ENCODE measurements at places on chromosomes 7 and 10.

DNA sequence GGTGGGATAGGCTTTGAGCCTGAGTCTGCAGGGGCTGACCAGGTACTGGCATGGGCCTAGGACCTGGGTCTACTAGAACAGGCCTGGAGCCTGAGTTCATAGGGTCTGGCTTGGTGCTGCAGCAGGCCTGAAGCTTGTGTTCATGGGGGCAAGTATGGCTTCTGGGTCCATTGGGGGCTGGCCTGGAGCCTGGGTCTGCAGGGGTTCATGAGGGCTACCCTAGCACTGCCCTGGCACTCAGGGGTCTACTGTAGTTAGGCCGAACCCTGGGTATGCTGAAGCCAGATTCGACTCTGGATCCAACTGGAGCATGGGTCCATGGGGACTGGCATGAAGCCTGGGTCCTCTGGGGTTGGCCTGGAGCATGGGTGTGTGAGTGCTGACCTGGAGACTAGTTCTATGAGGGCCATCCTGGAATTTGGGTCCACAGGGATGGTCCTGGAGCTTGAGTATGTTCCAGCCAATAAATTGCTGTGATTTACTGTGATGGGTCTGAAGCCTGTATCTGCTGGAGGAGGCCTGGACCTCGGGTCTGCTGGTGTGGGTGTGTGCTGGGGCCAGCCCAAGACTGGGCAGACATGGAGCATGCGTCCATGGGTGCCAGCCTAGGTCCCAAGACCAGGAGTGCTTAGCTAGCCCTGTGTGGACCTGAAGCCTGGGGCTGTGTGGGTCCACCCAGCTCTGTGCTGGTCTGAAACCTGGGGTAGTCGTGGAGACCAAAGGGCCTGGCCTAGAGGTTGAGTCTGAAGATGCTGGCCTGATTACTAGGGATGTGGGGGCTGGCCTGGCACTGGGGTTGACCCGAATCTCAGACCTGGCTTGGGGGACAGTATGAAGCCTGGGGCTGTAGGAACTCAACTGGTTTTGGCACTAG lies 235.5 kb downstream of the NXPH1 start:
- H3K4me3 ChIP-seq: no peak overlapping the region
- no peak for DNase-seq
- no peak overlapping the region for H3K27ac ChIP-seq
- no peaks in the 10 kb centered on the region for H3K27me3 ChIP-seq

DNA sequence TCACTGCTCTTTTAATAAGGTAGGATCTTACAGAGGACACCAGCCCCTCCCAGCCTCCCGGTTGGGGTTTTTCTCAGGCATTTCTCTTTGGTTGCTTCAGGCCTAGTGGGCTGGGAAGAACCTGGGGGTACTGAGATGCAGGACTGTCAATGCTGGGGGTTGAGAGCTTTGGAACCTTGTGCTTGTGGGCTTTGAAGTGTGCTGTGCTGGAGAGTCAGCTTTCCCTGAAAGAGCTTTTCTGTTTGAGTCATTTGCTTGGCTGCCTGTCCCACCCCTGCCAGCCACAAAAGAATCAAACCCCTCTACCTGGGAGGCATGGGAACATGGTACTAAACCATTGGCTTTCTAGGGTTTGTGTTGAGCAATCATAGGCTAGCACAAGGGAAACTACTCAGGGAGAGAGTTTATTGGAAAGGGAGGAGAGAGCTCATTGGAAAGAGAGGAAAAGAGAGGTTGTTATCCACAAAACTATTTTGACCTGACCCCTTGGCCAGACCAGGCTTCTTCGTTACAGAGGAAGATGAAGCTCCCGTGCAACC lies 1.4 kb downstream of the SCD start:
- H3K27me3 ChIP-seq: no peaks in the 10 kb centered on the region
- no peak for DNase-seq
- H3K4me3 ChIP-seq: peak overlapping the region; percentile 97
- H3K27ac ChIP-seq: peak overlapping the region; percentile 29

- H3K36me3 ChIP-seq: no peaks in the 10 kb centered on the region
- H3K4me1 ChIP-seq: no peaks in the 10 kb centered on the region
- H3K4me3 ChIP-seq: no peak overlapping the region
Measured at GRCh38 chr10:61153771-61154170, 209.8 kb upstream of the RHOBTB1 start.

- H3K27ac ChIP-seq: no peak overlapping the region
- no peaks in the 10 kb centered on the region for H3K27me3 ChIP-seq
- no peak for DNase-seq
Measured at GRCh38 chr10:4013651-4014121, 228.7 kb upstream of the KLF6 start.

DNA sequence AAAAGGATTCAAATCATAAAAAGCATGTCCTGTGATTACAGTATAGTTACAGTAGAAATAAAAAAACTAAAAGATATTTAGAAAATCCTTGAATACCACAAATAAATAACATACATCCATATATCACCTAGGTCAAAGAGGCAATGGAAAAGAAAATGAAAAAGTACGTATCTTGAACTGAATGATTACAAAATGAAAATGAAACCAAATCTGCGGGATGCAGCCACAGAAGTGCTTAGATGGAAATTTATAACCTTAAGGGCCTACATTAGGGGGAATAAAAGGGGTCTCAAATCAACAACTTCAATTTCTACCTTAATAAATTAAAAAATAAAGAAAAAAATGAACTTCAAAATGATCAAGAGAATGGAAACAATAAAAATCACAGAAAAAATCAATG lies 879.0 kb upstream of the CELF2 start:
- H3K4me1 ChIP-seq: no peaks in the 10 kb centered on the region
- no peaks in the 10 kb centered on the region for H3K27me3 ChIP-seq
- no peak overlapping the region for H3K4me3 ChIP-seq
- no peak overlapping the region for H3K27ac ChIP-seq

GRCh38 chr10:34449836-34450235 lies 365.3 kb downstream of the PARD3 start:
- no peak overlapping the region for H3K27ac ChIP-seq
- DNase-seq: no peak
- no peaks in the 10 kb centered on the region for H3K27me3 ChIP-seq
- H3K36me3 ChIP-seq: no peaks in the 10 kb centered on the region

DNA sequence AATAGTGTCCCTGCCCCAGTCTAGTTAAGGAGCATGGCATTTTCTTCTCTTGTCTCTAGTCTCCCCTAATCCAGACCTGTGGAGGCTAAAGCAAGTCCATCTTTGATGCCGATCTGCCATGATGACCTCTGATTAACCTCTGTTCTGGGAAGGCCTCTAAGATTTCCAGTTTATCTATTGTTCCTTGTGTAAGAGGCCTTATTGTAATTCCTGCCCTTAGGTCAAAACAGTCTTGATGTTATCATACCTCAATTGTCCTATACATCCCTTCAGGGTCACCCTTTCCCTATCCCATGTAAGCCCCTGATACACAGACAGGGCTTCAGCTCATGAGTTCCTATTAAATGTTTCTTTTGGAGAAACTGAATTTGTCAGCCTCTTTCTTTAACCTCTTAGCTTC lies 4.9 kb upstream of the ZMIZ2 start:
- H3K36me3 ChIP-seq: no peaks in the 10 kb centered on the region
- no peaks in the 10 kb centered on the region for H3K27me3 ChIP-seq
- no peaks in the 10 kb centered on the region for H3K4me1 ChIP-seq
- H3K4me3 ChIP-seq: no peak overlapping the region
- peak; percentile 31 for DNase-seq

DNA sequence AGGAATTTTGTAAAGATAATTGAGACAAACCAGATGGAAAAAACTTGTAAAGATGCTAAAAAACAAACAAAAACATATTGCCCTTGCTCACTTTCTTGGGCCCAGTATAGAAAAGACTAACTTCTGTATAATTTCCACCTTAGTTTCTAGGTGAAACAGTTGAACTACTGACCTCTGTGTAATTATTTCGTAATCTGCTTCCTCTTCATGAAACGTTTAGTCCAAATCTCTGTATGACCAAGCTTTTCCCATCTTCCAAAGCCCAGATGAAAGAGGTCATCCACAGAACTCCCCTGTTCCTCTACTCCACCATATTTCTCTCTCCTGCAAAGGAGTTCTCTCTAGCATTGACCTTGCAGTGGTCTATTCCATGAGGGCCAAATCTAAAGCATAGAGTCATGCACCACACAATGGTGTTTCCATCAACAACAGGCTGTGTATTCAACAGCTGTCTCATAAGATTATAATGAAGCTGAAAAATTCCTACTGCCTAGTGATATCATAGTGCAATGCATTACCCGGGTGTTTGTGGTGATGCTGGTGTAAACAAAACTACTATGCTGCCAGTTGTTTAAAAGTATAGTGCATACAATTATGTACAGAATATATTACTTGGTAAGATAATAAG lies 647.6 kb downstream of the TNS3 start:
- H3K4me3 ChIP-seq: no peak overlapping the region
- DNase-seq: no peak
- no peaks in the 10 kb centered on the region for H3K36me3 ChIP-seq
- H3K27ac ChIP-seq: no peak overlapping the region

- H3K27me3 ChIP-seq: peaks cover 10% of the 10 kb centered on the region
- no peaks in the 10 kb centered on the region for H3K36me3 ChIP-seq
- H3K4me1 ChIP-seq: no peaks in the 10 kb centered on the region
- H3K27ac ChIP-seq: no peak overlapping the region
- H3K4me3 ChIP-seq: no peak overlapping the region
Measured at GRCh38 chr10:114103284-114103683, 59.6 kb downstream of the ADRB1 start.

GRCh38 chr7:144908943-144909556 lies 73.2 kb upstream of the TPK1 start:
- DNase-seq: no peak
- no peaks in the 10 kb centered on the region for H3K27me3 ChIP-seq

DNA sequence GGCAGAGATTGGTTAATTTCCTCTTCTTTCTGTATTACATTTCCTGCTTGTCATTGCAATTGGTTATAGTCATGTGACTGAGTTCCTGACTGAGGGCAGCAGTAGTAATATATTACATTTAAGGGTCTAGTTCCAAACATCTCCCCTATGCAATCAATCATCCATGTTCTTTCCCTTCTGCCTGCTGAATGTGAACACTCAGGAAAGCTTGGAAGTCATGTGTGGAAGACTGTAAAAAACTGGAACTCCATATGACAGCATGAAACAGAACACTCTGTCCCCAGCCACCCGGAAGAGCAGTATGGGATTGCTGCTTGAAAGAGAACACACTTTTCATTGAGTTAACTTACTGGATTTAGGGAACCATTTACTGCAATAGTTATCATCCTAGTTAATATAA lies 459.7 kb upstream of the SEMA3A start:
- no peak overlapping the region for H3K27ac ChIP-seq
- no peaks in the 10 kb centered on the region for H3K27me3 ChIP-seq
- no peak overlapping the region for H3K4me3 ChIP-seq
- no peaks in the 10 kb centered on the region for H3K36me3 ChIP-seq
- H3K4me1 ChIP-seq: no peaks in the 10 kb centered on the region
- DNase-seq: no peak

- peak overlapping the region; percentile 46 for H3K4me3 ChIP-seq
- H3K4me1 ChIP-seq: peaks cover 4% of the 10 kb centered on the region
- peak; percentile 85 for DNase-seq
- H3K36me3 ChIP-seq: no peaks in the 10 kb centered on the region
Measured at GRCh38 chr10:17453373-17454091, 863 bp downstream of the ST8SIA6 start.

DNA sequence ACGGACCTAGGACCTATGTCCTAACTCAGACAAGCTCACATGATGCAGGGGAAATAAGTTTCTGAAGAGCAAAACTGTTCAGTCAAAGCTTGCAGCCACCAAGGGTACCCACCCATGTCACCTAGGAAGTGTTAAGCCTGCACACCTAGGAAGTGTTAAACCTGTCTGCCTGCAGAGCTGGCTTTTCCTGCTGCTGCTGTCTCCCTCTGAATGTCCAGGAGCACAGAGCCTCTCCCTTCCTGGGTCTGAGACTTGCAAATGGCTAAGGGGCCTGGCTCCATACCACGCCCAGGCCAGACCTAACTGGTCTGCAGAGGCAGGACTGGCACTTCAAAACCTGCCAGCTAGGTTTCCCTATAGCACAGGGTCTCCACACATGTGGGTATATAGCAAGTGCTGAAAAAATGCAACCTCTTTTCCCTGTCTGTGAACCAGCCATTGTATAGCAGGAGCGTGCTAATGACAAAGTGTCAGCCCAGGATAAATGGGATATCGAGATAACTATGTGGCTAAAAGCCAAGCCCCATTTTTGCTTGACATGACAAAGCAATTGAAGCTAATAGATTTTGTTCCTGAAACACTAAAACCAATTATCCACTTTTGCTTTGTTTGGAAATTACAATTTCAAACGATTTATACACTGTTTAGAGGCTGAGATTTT lies 1.5 kb downstream of the GDF2 start:
- no peak overlapping the region for H3K27ac ChIP-seq
- H3K4me1 ChIP-seq: no peaks in the 10 kb centered on the region
- no peaks in the 10 kb centered on the region for H3K36me3 ChIP-seq
- H3K27me3 ChIP-seq: no peaks in the 10 kb centered on the region
- no peak overlapping the region for H3K4me3 ChIP-seq

DNA sequence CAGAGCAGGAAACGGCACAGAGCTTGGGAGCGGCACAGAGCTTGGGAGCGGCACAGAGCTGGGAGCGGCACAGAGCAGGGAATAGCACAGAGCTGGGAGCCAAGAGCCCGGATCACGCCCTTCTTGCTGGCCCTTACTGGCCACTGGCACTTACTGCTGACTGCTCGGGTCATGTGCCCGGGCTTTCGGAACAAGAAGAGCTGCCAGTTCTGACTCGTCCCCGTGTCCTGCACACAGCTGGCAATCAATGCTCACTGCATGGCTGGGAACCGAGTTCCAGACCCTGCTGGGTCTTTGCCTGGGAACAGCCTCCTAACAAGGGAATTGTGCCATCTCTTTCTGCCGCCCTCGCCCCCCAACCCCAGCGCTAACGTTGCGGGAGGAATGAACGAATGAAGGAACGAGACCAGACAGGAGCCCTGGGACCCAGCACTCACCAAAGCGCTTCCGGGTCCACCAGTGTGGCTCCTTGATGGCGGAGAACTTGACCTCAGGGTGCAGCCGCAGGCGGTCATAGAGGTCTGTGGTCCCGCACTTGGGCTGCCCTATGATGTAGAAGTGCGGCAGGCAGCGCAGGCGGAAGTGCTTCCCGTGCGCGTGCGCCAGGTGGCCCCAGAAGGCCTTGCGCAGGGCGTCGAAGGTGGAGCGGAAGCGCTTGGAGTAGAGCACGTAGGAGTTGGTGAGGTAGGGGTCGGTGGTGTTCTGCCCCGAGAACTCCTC lies 49.1 kb downstream of the CHST15 start:
- peaks cover 4% of the 10 kb centered on the region for H3K4me1 ChIP-seq
- H3K27ac ChIP-seq: no peak overlapping the region
- no peak overlapping the region for H3K4me3 ChIP-seq
- no peaks in the 10 kb centered on the region for H3K36me3 ChIP-seq

DNA sequence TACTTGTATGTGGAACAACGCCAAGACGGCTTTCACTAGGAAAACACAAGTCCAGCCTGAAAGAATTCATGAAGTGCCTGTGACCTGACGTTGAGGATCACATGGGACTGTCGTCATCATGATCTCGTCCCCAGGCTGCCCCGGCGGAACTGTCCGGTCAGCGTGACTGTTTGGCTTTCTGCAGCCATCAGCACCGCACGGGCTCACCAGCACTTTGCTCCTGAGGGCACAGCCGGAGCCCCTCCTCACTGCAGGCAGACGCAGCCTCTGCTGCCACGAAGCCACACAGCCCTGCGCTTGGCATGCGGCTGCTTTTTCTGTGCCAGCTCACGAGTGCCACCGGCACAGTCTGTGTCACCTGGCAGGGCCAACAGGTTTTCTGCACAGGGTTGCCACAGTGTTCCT lies 9.4 kb upstream of the GET4 start:
- H3K4me3 ChIP-seq: no peak overlapping the region
- no peak overlapping the region for H3K27ac ChIP-seq
- H3K27me3 ChIP-seq: no peaks in the 10 kb centered on the region
- no peak for DNase-seq
- no peaks in the 10 kb centered on the region for H3K4me1 ChIP-seq
